Stimulated activated CD8-positive, alpha-beta memory T cell treated with anti-CD3 and anti-CD28 coated beads, Interleukin-7, amount 100 ng/mL, for 4 hours (primary cell): ENCODE measurements at places on chromosomes 6 and 20.
A peak's percentile ranks its signal among the peaks of the same experiment; 100 is the strongest.

DNA sequence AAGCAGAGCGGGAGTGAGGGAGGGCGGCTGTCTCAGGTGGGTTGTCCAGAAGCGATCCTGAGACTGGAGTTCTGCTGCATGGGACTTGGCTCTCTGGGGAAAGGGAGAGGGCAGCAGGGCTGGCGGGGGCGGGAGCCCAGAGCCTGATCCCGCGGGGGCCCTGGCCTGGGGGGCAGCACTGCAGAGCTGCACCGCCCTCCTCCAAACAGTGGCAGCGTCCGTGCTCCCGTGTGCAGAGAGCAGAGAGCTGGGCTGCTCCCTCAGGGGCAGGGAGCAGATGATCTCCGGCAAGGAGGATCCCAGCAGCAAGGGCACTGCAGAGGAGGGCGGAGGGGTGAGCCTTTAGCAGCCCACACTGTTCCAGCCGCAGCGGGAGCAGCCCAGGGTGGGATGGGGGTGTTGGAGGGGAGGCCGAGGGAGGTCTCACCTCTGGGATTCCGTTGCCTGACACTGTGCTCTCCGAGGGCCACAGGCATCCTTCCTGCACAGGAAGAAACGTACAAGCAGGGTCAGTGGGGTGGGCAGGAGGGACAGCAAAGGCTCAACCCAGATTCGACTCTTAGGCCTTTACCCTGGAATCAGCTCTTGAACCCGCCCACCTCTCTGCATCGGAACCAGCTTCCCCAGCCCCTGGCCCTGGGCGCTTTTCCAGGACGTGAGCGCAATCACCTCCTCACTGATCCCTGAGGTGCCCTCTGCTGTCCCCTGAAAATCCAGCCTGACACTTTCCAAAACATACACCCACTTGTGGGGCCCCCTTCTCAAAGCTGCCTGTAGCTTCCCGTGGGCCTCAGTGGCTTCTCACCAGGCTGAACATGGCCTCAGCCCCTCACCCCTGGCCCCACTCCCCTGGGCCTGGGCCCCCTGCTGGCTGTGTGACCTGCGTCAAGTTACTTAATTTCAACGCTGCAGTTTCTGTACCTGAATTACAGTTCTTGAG, 32.6 kb upstream of the ZBP1 start:
- DNase-seq = no peak

DNA sequence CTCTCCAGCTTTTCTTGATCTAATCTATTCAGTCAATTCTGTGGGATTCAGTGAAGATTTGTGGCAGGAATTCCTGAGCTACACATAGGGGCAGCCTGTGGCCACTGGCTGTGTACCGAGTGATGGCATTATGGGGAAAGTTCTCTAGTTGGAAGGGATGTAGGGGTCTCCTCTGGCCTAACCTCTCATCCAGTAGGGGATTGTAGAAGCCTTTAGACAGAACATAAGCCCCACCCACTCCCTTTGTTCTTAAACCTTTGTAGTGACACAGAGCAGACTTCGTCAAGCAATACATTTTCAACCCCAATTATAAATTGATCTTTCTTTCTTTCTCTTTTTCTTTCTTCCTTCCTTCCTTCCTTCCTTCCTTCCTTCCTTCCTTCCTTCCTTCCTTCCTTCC, 188.9 kb downstream of the QKI start:
- DNase-seq = no peak

DNA sequence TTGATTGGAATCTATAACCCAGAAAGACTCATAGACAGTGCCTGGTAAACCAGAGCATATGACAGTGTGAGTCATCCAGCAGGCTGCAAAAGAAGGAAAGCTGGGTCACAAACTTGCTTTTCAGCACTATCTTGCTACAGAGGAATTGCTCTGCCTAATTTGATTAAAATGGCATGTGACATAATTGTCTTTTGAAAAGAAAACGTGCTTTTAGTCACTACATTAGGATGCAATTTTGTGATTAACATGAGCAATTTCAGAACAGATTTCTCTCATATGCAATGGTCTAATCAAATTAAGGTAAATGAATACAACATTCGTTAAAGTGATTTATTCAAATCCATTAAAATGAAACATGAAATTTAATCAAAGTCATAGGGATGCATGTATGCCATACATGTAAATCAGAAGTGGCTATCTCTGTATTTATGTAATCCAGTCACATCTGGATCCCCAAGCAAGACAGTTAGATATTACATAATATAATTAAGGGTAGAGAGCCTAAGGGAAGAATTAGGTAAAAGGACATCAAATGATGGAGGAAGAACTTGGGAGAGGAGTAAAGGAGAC, 400.0 kb upstream of the HTR1E start:
- DNase-seq = no peak

- DNase-seq = peak; percentile 99
Measured at GRCh38 chr6:136289579-136290409, at the start of gene BCLAF1. BCLAF1 (minus strand) TSS chr6:136289846; CDS start chr6:136279866, 9,980 bp downstream.

DNA sequence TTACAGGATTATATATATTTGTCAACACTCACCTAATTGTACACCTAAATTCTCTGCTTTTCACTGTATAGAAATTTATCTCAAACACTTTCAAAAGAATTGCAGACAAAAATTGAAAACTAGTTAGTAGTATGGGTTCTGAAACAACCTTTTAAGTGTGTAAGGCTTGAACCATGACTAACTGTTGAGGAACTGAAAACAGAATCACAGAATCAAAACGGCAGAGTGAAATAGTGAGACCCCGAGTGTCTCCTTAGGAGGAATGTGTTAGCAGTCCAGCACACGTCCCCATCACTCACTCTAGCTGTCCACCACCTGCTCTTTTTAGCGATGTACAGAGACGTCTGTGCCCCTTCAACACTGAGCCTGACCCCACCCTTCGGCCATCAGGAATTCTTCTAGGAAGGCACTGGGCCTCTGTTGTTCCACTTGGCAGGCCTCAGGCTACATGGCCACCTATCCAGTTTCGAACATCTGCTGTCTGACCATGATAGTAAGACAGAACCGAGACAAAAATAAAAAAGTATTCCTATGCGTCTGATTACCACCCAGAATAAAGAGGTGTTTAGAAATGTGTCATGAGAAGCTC, 227.4 kb downstream of the C6orf118 start:
- DNase-seq = no peak

DNA sequence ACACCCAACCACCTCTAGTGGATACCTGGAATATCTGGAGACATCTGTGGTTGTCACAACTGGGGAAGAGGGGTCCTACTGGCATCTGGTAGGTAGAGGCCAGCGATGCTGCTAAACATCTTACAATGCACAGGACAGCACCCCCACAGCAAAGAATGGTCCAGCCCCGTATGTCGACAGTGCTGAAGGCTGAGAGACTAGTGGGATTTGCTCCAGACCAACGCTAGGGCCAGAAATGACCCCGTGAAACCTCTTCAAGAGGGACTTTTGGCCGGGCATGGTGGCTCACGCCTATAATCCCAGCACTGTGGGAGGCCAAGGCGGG, 7.2 kb downstream of the PREX1 start:
- DNase-seq = no peak

GRCh38 chr20:588476-588875, 21.6 kb downstream of the TCF15 start:
- no peak for DNase-seq

- DNase-seq = no peak
Measured at GRCh38 chr20:25054096-25054820, 3.7 kb downstream of the ACSS1 start.

DNA sequence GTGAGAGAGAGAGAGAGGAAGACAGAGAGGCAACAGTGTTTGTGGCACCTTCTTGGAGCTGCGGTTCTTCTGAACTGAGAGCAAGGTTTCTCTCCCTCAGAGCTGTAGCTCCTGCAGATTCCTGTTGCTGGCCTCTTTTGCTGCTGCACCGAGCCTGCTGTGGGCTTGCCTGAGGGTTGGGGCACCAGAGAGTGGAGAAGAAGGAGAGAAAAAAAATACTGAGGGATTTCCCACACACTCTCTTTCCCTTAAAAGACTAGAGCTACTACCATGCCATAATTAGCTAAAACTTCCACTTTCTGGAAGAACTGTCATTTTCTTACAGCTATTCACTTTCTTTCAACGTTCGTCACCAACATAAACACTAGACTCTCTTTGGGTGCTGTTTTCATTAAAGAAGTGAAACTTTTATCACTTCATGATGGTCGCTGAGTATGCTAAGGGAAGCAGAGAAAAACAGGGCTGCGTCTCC, 18.2 kb upstream of the ECI2 start:
- DNase-seq = no peak

- DNase-seq = no peak
Measured at GRCh38 chr6:73011945-73012344, 213.4 kb downstream of the KHDC1L start.

DNA sequence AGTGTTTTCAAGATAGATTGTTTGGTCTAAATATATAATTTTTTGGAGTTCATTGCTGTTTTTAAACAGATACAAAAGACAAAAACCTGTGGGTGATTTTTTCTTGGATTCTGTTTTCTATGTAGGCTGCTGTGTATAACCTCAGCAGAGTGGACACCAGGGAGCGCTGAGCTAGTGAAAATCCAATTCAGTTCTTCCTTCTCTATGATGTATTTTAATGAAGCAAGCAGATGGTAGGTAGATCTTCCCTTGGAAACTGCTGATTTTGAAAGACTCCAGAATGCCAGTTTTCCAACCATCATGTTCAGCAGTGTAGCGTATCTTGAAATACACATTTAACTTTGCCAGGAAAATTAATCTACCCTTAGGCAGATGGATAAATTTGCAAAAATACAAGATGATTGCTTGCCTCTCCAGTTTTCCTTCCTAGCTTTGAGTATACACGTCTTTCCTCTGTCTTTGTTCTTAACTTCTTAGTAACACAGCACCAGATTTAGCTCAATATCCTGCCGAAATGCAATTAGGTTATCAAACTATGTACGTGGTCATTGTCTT, 178.0 kb downstream of the PHF3 start:
- no peak for DNase-seq

DNA sequence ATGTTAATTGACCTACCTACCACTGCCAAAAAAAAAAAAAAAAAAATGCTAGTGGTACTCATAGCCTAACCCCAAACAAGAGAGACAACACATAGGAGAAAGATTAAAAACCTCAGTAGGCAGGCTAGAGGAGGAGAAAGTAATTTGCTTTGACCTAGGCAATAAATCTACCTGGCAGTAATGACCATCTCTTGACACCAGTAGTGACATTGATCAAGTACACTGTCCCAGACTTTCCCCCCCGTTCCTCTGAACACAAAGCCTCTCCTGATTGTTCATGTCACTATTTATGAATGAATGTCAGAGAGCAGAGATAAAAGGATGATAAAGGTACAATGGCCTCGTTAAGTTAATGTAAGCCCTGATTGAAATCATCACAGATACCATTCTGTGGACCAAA, 746.8 kb downstream of the CBLN4 start:
- no peak for DNase-seq

DNA sequence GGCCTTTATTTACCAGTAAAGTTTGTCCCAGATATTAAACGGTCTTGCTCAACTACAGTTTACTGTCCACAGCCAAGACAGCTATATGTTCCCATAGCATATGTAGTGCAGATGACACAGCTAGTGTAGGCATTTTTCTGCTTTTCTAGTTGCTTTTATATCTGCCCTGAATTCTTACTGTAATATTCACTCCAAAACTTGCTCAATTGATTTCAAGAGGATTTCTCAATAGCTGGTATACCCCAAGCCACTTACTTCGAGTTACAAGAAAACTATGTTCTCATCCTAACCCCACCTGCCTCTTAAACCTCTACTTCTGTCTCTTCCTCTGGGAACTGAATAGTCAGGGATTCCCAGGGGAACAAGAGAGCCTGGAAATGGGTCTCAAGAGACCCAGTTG, 18.9 kb upstream of the ROS1 start:
- DNase-seq = no peak

DNA sequence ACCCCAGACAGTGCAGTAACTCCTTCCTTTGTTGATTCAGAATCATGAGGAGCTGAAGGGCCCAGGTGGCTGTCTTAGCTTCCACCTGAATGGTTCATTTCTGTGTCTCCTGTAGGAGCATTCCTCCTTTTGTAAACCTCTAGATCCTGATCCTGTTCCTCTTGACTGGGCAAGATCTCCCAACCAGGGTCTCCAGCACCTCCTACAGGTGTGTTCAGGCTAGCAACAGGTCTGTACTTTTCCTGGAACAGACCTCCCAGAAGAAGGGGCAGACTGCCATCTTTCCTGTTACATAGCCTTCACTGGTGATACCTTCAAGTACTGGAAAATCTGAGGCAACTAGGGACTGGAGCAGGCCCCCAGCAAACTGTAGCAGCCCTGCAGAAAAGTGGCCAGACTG, 35.2 kb downstream of the HLA-B start:
- DNase-seq = no peak

DNA sequence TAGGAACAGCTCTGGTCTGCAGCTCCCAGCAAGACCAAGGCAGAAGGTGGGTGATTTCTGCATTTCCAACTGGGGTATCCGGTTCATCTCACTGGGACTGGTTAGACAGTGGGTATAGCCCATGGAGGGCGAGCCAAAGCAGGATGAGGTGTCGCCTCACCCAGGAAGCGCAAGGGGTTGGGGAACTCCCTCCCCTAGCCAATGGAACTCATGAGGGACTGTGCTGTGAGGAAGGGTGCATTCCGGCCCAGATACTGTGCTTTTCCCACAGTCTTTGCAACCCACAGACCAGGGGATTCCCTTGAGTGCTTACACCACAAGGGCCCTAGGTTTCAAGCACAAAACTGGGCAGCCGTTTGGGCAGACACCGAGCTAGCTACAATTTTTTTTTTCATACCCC, 21.8 kb downstream of the HDDC2 start:
- DNase-seq = no peak

GRCh38 chr6:7051780-7052442, 55.9 kb upstream of the RREB1 start:
- DNase-seq = no peak

- no peak for DNase-seq
Measured at GRCh38 chr20:24605937-24606455, 136.6 kb downstream of the SYNDIG1 start.
